ENCODE measurements at places on chromosomes 5 and 9. TPM values are rescaled to one million over a fixed set of nuclear protein-coding genes. Genes with fewer than 3 reads are reported as not detected.

Gene TNFSF8
- 34.5 TPM for total RNA-seq

Gene KLHL3
- total RNA-seq: 5.7 TPM

Gene GPRIN1
- total RNA-seq: 2.5 TPM

Gene MAPKAP1
- total RNA-seq: 59.4 TPM

Gene SPATA31E1
- total RNA-seq: not detected

Gene PFN3
- not detected for total RNA-seq

Gene GGTA1
- not detected for total RNA-seq

Gene CHSY3
- not detected for total RNA-seq

Gene PCDHA9
- not detected for total RNA-seq

Gene TMEM215
- not detected for total RNA-seq

Data from activated CD8-positive, alpha-beta memory T cell treated with anti-CD3 and anti-CD28 coated beads, Interleukin-2, amount 10 ng/mL, durations not matched to agents 7 days and 5 days (primary cell).